ENCODE measurements at places on chromosomes 7 and 10.

GRCh38 chr7:92614660-92615174, 24.5 kb upstream of the FAM133B start:
- peak; percentile 90 for DNase-seq

DNA sequence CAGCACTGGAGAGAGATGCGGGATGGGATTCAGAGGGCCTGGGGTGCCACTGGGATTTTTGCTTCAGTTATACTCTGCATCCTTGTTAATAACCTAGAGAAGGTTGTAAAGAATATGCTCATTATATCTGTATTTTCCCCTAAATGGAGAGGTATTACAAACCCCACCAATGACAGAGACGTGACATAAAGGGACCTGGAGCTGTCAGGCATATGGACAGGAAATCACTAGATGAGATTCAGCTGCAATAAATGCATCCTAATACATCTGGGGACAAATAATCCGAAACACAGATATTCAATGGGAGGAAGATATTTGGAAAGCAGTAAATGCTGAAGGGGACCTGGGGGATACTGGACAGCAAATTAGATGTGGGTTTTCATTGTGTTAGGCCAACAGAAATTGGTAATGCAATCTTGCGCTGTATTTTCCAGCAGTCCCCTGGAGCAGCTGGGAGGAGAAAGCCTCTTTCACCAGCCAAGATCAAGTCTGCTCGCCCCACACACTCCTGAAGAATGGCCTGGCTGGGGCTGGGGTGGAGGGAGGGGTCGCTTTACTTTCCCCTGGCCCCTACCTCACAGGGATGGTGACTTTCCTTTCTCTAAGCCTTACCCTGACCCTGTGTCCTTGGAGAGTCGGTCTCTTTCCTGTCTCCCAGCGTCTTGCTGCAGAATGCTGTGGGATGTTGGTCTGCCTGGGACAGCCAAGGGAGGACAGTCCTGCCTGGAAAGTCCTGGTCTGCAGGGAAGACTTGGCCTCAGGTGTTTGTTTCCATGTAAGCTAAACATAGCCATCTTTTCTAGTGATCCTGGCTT, 653.8 kb downstream of the LRMDA start:
- DNase-seq, result no peak

DNA sequence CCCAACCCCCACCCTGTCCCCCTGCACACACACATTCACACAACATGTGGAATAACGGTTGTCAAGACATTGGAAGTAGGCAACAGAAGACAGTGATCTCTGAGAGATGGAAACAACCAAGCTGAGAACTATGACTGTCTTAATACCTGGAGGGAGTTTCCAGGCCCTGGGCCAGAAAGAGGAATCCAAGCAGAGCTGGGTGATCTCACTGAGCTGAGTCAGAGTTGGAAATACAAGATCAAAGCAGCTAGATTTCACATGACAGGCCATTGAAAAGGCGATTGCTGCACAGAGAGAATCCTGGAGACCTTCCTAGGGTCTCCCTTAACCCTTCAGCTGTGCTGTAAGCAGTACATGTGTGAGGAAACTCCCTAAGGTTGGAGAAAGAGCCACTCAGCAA, 165.8 kb upstream of the PRSS1 start:
- no peak for DNase-seq

DNA sequence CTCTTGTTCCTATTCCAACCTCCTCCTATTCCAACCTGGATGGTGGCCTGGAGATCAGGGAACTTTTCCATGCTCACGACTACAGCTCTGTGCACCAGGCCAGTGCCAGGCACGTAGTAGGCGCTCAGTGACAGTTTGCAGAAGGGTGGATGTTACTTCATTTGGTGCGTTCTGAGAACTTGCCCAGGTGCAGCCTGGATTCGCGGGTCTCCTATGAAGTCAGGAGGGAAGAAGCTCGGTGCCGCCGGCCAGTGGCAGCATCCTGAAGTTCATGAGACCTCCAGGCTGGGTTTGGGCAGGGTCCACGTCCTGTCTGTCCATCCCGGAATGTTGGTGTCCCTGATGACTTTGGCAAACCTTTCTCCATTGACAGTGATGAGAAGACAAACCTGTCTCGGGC, 21.3 kb downstream of the LHPP start:
- DNase-seq, result no peak

GRCh38 chr10:15563246-15563645, 156.5 kb downstream of the ITGA8 start:
- DNase-seq, result no peak

DNA sequence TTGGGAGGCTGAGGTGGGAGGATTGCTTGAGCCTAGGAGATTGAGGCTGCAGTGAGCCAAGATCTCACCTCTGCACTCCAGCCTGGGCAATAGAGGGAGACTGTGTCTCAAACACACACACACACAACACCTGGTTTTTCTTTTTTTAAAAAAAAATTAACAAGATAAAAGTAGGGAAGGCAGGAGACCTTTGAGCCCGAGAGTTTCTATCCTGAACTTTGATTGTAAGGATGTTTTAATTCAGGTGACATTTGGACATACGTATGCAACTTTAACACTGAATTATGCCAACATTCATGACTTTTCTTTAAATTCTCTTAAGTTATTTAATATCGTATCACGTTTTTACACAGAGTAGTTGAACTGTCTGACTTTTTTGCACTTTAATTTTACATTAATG, 11.7 kb upstream of the CYP2E1 start:
- DNase-seq, result no peak

DNA sequence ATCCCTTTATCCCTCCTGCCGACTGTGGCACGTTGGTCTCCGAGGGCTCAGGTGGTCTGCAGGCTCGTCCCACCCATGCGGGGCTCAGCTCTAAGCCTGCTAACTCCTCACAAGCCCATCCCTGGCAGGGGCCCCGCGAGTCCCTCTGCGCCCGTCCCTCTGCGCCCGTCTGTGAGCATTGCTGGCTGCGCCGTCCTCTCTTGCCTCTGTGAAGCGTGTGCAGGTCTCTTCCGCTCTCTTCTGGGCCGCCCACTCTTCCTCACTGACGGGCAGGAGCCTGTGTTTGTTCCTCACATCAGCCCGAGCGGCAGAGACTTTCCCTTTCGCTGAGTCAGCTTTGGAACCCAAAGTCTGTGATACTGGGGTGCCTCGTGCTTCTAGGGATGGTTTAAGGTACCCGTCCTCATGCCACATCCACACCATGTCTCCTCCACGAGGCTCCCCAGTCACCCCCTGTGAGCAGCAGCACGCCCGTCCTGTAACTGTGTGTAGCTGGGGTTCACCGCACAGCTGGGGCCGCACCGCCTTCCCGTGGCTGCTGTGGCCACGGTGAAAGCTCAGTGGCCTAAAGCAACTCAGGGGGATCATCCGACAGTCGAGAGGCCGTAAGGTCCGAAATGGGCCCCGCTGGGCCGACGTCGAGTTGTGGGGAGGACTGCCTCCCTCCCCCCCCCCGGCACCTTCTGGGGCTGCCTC, 35.5 kb downstream of the ADGRA1 start:
- no peak for DNase-seq

GRCh38 chr10:4067931-4068561, 283.0 kb upstream of the KLF6 start:
- no peak for DNase-seq

DNA sequence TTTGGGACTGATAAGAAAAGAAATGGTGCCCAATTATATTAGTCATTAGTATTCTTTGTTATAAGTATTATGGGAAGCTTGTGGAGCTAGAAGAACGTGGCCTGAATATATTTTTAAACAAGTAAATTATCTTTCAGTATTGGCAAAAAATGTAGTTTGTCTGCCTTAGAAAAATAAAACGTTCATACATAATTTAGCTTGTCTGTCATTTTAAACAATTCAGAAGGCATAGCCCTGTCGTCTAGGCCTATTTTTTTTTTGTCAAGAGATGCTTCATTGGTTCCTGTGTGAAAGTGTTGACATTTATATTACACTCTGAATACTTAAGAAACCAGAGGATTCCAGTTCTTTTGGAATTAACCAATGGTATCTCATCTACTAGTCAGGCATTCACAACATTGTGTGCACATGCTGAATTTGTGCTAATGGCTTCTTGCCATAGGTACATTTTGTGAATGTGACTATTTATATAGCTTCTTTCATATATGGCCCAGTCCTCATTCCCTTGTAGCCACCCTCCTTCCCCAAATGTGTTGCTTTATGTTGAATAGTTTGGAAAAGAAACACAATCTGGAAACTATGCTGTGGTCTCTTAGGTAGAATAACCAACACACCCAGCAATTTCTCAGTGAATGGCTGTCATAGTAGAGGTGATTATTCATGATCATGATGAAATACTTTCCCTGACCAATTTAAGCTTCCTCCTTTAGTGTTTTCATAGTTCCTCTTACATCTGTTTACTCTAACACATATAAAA, 435.8 kb downstream of the EXOC4 start:
- no peak for DNase-seq

GRCh38 chr7:50502001-50502684, 52.0 kb upstream of the FIGNL1 start:
- no peak for DNase-seq

DNA sequence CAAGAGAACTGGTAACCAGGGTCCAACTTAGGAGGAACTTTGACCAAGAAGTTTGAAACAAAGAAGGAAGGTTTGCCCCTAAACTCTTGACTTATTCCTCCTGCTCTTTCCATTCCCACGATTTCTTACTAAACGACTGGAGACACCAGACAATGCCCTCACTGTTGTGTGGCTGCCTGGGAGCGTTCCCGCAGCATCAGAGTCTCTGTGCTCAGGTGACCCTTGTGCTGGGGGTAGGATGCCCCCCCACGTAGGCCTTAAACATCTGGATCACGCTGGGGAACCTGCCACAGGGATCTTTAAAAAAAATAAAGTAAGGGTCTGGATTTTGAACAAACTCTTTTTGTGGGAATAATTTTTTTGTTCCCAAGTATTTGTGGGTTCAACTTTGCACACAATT, 30.1 kb upstream of the CTBP2 start:
- DNase-seq, result no peak

DNA sequence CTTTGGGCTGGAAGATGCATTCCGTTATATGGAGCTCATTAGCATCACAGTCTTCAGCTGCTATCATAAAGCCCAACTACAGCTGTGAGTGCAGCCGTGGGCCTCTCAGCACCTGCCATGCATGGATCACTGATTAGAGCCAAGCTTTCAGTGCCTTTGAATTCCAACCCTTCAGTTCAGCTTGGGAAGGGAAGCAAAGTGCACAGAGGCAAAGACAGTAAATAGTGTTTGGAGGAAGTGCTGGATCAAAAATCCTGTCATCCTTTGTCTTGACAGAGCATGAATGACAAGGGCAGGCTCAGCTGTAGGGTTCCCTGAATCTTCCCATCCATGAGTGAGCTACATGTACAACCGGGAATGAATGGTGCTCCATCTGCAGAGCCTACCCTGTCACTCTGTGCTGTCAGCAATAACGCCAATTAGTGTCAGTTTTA, 153.7 kb downstream of the DNAJB9 start:
- DNase-seq, result no peak

DNA sequence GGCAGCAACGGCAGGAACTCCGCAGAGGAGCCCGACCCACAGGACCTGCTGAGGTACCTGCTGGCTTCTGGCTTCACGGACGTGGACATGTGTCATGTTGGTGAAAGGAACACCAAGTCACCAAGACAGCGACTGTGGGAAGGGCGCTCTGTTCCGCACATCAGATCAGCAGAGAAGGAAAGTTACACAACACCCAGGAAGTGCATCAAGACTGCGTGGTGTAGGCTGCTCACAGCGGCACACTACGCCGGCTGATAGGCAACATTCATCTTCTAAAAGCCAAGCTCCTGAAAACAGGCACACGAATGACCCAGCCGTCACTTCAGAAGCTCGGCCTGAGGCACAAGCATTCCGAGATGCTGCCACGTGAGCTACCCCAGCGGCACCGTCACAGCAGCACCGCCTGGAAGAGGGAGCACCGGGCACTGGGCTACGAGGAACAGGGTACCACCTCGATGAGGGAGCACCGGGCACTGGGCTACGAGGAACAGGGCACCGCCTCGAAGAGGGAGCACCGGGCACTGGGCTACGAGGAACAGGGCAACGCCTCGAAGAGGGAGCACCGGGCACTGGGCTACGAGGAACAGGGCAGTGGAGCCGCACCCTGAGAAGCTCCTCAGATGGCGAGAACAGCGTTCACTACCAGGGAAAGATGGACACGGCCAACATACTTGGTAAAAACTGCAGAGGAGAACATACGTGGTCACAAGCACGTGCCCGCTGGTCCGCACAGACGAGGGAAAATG, 86.7 kb downstream of the MAD1L1 start:
- no peak for DNase-seq

- no peak for DNase-seq
Observed at GRCh38 chr7:31432836-31433340, 81.0 kb upstream of the ITPRID1 start.

DNA sequence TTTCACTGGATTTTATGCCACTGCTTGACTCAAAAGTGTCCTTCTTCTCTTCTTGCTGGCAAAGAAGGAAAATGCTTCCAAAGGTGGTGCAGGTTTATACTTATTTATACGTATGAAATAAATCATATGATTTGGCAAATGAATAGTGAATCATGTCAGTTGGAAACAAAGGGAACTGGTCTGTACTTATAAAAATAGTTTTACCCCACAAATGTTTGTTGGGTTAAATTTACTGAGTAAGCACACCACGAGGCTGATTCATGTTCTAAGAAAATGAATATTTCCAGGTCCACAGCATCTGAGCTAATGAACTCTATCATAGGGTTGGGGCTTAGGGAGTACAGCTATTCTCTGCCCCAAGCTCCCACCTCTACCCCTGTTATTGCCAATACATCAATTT, 232.2 kb downstream of the TRIL start:
- no peak for DNase-seq

- DNase-seq, result no peak
Observed at GRCh38 chr7:91846436-91846835, 34.1 kb downstream of the MTERF1 start.

DNA sequence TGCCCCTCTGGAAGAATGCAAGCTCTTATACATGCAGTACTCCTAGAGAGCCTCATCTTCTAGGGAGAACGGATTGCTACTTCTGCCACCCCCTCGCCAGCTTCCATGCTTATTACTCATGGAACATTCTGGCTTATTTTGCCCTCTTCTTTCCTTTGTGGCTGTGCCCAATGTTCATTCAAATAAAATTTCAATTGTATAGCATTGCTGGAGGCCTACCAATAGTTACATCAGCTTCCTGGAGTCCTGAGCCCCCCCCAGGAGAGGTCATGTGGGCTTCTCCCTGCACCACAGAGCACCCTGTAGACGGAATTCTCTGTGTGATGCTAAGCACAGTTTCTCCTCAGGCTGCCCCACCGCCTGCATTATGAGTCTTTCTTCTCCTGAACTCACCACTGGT, 1094.0 kb downstream of the KCNMA1 start:
- DNase-seq, result no peak

GRCh38 chr10:70255329-70256299, 22.4 kb upstream of the PPA1 start:
- peak; percentile 29 for DNase-seq

- no peak for DNase-seq
Observed at GRCh38 chr10:85851325-85851724, 515.3 kb downstream of the GRID1 start.

- DNase-seq, result no peak
Observed at GRCh38 chr7:6254866-6255265, 17.6 kb downstream of the CYTH3 start.

- DNase-seq, result peak; percentile 33
Observed at GRCh38 chr10:2978111-2978510, 89.2 kb upstream of the PFKP start.
